ENCODE measurements at places on chromosomes 11 and 22.

DNA sequence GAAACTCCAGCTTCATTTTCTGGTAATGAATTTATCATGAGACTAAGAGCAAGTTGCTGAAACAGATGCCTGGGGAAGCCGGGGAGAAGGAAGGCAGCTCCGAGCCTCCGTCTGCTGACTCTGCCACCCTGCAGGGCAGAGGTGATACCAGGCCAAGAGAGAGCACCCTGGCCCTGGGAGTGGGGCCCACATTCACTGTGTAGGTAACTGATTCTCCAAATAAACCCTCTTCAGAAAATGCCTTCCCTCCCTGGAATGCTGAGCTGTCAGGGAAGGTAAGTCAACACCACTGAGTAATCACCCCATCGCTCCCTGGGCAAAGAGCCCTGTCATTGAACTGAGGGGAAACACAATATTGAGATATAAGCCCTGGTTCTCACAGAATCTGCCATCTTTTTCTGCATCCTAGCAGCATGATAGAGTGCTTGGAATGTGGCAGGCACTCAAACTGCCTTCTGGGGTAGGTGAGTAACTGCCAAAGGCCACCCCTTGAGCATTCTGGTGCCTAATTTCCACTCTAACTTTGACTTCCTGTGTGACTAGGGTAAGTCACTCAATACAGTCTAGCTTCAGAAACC, 147.6 kb downstream of the SPATA19 start:
- DNase-seq = no peak

GRCh38 chr11:115244758-115245157, 259.5 kb downstream of the CADM1 start:
- no peak for DNase-seq

GRCh38 chr22:38844315-38845003, 631 bp upstream of the NPTXR start:
- DNase-seq = no peak

- DNase-seq = no peak
Measured at GRCh38 chr22:19522881-19523239, 1.4 kb downstream of the CLDN5 start.

DNA sequence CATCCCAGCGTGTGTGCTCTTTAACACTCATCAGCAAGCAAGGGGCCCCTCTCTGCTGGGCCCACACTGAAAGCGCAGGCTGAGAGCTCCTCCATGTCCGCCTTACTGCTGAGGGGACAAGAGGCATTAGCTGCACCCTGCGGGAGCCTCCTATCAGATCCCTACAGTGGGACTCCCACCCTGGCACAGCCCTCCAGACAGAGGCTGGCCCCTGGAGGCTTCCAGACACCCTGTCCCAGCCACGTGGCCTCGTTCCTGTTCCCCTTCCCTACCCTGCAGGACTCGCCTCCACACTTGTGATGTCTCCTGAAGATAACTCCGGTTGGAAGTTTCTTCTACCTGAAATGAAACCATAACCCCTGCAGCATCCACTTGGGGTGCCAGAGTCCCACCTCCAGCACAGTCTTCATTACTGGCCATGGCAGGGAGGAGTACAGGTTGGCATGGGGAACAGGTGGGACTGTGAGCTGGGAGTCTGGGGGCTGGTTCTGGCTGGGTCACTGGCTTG, 5.0 kb upstream of the SH3BP1 start:
- no peak for DNase-seq

GRCh38 chr11:32307471-32307870, 127.9 kb downstream of the WT1 start:
- DNase-seq = no peak
